ENCODE measurements at places on chromosomes 1 and 21. TPM values are rescaled to one million over a fixed set of nuclear protein-coding genes. Genes with fewer than 3 reads are reported as not detected.

DNA sequence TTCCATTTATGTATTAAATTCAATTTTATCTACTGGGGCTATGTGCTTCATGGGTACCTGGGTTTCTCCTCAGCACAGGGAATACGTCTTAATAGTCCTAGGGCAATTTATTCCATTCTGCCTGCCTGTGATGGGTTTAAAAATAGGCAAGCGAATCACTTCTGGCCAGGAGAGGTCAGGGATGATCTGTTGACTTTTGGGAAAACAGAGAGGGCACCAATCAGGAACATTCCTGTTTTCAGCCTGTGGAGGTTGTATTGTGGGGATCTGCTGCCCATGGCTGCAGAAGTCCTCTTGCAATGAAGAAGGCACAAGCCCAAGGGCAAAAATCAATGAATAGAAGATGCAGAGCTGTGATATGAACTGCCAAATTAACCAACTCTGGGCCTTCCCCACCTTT lies 303.1 kb downstream of the CTH start:
- no peak for DNase-seq

UMODL1 gene
- total RNA-seq, result not detected

GRCh38 chr1:111062081-111062480 lies 77.8 kb downstream of the DRAM2 start:
- DNase-seq, result no peak

- no peak for DNase-seq
Measured at GRCh38 chr21:40684726-40685125, 162.2 kb downstream of the DSCAM start.

TRIM45 gene
- total RNA-seq, result 1.7 TPM

GPR61 gene
- not detected for total RNA-seq

FAM78B gene
- 0.28 TPM for total RNA-seq

All from IMR-90 (cell line).